ENCODE measurements at places on chromosomes 2 and 18.

DNA sequence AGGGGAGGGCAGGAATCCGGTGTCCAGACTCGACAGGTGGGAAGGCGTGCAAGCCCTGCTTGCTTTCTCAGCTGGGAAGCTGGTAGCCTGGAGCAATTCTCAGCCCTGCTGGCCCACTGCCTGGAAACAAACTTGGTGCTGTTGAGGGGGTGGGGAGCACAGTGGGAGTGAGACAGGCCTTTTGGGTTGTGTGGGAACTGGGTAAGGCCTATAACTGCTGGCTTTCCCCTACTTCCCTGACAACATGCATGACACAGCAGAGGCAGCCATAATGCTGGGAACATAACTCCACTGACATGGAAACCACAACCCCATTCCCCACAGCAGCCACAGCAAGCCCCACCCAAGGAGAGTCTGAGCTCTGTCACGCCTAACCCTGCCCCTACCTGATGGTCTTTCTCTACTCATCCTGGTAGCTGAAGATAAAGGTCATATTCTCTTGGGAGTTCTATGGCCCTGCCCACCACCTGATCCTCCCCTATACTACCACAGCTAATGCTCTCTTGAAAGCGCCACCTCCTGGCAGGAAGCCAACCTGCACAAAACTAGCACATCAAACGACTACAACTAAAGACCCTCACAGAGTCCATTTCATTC, 122.9 kb upstream of the ACVR1C start:
- DNase-seq: peak; percentile 97

GRCh38 chr2:121351521-121352318, 66.7 kb upstream of the TFCP2L1 start:
- DNase-seq: no peak

- no peak for DNase-seq
Observed at GRCh38 chr2:152507907-152508306, 172.9 kb downstream of the FMNL2 start.

GRCh38 chr2:151200844-151201243, 60.8 kb downstream of the RBM43 start:
- DNase-seq: peak; percentile 12

GRCh38 chr2:115796078-115796477, 1353.6 kb downstream of the DPP10 start:
- no peak for DNase-seq

- peak; percentile 84 for DNase-seq
Observed at GRCh38 chr2:237858294-237859081, 935 bp upstream of the RAMP1 start.
